Adrenal gland (tissue), 19 donors: ENCODE measurements at places on chromosomes 2 and 18. TPM values are rescaled to one million over a fixed set of nuclear protein-coding genes. Genes with fewer than 3 reads are reported as not detected.

COPS8 gene
- polyA plus RNA-seq = 130 TPM

GKN1 gene
- 2.9 TPM for polyA plus RNA-seq

MEMO1 gene
- 51.9 TPM for polyA plus RNA-seq

ANKRD30BL gene
- 0.13 TPM for polyA plus RNA-seq

PTPRM gene
- polyA plus RNA-seq = 77.2 TPM

PRKAG3 gene
- polyA plus RNA-seq = not detected

EVA1A gene
- polyA plus RNA-seq = 4.3 TPM

ANKZF1 gene
- polyA plus RNA-seq = 93.1 TPM

KATNAL2 gene
- 2.9 TPM for polyA plus RNA-seq

AKAIN1 gene
- polyA plus RNA-seq = 5.4 TPM

RAPGEF4 gene
- polyA plus RNA-seq = 60.3 TPM

MEP1B gene
- polyA plus RNA-seq = not detected

DIPK1C gene
- polyA plus RNA-seq = not detected

PLEK gene
- polyA plus RNA-seq = 7.4 TPM

BCL11A gene
- 3.9 TPM for polyA plus RNA-seq

MZT2B gene
- polyA plus RNA-seq = 7.1 TPM

STAMBP gene
- 18.4 TPM for polyA plus RNA-seq

SETBP1 gene
- 2.6 TPM for polyA plus RNA-seq

SERPINB13 gene
- not detected for polyA plus RNA-seq

PID1 gene
- 45.3 TPM for polyA plus RNA-seq

NAPG gene
- polyA plus RNA-seq = 17.0 TPM

ASB18 gene
- not detected for polyA plus RNA-seq

EPHA4 gene
- 6.4 TPM for polyA plus RNA-seq

LYPD6B gene
- 0.15 TPM for polyA plus RNA-seq

EFR3B gene
- polyA plus RNA-seq = 0.84 TPM

RNASEH1 gene
- polyA plus RNA-seq = 4.5 TPM

MOGAT1 gene
- polyA plus RNA-seq = not detected

DHRS9 gene
- polyA plus RNA-seq = 1.7 TPM

SPP2 gene
- not detected for polyA plus RNA-seq

DYSF gene
- 15.9 TPM for polyA plus RNA-seq

SKOR2 gene
- polyA plus RNA-seq = not detected

UGT1A9 gene
- not detected for polyA plus RNA-seq

VSNL1 gene
- polyA plus RNA-seq = 22.0 TPM

E2F6 gene
- polyA plus RNA-seq = 8.0 TPM

D2HGDH gene
- polyA plus RNA-seq = 131 TPM
